Fibroblast of skin of back (primary cell): ENCODE measurements at places on chromosomes 12 and 14.

DNA sequence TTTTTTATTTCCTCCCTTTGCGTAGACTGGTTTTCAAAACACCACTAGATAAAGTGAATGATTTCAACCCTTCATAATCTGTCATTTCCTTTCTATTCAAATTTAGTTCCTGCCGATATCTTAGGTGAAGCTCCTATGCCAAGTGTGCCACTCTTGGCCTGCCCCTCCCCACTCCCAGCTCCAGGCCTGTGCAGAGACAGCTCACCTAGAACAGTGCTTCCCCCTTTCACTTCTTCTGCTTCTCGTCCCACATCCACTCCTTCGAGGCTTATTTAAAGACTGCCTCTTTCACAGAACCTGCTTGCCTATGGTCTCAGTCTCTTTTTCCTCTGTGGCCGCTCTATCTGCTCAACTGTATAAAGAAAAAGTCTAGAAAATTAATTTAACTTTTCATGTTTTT is 473.8 kb downstream of the RAD51B start:
- DNase-seq, result no peak

- peak; percentile 41 for DNase-seq
Observed at GRCh38 chr14:36773558-36773957, 111.9 kb downstream of the PAX9 start.

GRCh38 chr14:100122481-100123223 is 36.8 kb downstream of the DEGS2 start:
- DNase-seq, result no peak

GRCh38 chr14:24167469-24168114 is 4.3 kb upstream of the REC8 start:
- no peak for DNase-seq

GRCh38 chr12:11711651-11712327 is 62.3 kb downstream of the ETV6 start:
- no peak for DNase-seq

GRCh38 chr12:3295646-3296408 is 195.2 kb upstream of the PRMT8 start:
- no peak for DNase-seq

DNA sequence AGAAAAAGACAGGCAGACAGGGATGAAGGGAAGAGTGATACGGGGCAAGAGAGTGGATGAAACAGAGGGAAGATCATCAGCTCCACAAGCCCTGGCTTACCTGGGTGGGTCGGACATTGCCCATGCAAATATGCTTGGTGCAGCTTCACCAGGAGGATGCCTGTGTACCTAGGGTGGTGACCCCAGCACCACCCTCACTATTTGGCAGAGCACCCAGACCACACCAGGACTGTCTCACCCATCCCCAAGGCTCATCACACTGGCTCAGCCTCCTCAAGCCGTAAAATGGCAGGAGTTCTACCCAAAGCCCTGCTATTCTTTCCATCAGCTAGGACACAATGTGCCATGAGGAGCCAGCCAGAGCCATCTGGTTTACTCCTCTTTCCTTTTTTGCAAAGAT is 3.0 kb downstream of the GALNT8 start:
- DNase-seq, result no peak

DNA sequence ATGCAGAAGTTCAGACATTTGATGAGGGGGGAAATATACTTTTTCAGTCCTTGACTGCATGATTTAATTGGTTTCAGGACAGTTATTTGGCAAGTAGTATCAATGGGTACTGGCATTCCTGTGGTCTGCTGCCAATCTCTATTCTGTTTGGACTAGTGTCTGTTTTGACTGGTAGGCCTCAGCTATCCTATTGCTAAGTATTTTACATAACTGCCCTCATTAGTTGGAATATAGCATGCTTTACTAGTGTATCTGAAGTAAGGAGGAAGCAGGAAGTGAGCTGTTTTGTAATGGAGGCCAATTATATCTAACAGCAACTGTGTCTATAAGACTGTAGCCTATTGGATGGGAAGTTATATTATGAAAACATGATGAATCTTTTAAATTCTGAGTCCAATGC is 104.3 kb downstream of the FLRT2 start:
- DNase-seq, result peak; percentile 43

GRCh38 chr12:51087818-51088217 is 4.4 kb upstream of the CSRNP2 start:
- DNase-seq, result no peak

DNA sequence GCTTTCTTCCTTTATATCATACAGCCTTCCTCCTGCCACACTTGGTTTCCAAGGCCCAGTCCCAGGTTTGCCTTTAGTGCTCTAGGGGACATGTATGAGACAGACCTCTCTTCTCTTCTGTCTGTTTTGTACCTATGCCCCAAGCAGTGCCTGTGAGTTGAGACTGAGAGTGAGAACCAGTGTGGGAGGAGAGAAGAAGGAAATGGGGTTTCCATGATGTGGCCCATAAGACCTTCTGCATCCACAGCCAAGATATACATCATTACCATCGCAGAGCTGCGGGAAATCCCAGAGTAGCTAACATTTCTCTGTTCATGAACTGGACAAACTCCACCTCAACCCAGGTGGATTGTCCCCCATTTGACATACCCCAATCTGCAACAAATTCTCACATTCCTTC is 2.8 kb downstream of the TESPA1 start:
- no peak for DNase-seq

DNA sequence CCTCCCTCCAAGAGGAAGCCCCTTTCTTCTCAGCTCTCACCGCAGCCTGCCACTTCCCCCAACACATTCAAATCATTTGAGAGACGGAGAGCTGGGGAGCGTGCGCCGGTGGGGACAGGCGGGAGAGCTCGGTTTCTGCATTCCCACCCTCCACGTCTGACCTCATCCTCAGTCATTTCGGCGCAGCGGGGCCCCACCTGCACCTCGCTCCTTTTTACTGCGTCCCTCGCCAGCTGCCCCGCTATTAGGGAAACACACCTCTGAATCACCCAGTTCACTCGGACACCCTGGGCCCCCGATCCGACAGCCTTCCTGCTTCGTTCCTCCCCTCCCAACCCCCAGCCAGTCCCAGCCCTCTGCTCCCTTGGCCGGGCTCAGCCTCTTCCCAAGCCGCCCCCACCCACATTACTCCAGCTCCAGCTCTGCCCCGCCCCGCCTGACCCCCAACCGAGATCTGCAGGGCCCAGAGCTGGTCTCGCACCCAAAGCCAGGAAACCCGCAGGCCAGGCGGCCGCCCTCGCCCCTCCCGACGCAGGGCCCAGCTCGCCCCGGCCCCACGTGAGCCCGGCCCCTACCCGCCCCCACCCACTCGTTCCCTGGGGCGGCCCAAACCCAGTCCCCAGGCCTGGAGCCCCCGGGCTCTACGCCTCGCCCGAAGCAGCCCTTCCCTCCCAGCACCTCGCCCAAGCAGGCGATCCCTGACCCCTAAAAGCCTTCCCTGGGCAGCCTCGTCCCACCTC is 783 bp downstream of the CORO1C start:
- peak; percentile 87 for DNase-seq

DNA sequence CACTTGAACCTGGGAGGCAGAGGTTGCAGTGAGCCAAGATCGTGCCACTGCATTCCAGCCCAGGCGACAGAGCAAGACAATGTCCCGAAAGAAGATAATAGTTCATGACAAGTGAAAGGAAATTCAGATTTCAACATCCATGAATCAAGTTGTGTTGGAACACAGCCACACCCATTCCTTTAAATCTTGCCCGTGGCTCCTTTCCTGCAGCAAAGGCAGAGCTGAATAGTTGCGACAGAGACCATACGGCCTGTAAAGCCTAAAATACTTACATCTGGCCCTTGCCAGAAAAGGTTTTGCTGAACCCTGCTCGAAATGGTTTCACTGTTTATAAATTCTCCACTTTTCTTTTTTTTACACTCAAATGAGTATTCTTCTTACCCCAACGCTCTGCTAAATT is 17.7 kb upstream of the ITPK1 start:
- no peak for DNase-seq

DNA sequence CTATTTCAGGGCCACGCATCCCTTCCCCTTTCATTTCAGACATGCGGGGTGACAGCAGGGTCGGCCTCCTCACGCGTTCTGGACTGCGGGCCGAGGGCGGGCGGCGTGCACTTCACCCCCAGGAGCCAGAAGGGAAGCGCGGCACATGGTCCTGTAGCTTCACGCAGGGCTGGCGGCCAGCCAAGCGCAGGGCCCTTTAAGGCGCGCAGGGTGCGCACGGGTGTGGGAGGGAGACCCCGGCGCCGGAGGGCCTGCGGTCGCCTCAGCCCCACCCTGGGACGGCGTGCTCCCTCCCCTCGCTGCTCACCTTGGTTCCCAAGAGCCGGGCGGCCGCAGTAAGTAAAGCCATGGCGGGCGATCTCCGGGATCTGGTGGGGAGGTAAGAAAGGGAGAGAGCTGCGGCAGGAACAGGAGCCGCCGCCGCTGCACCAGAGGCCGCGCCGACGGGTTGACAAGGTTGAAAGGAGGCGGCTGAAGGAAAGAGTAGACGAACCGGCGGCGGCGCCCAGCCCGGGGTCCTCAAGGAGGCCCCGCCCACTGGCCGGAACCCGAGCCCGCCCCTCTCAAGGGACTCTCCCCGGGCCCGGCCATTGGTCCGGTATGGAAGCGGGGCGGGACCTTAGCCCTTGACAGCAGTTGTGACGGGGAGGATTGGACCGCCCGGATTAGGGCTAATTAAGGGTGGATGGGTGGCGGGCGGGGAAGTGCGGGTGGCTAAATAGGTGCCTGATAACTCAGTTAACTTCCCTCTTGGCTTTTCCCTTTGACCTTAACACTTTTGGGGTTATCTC is at the start of gene CS:
CS (minus strand) TSS at position 478 of the 791 bp plus-strand sequence; CDS start at position 349, 129 bp downstream.
- peak; percentile 98 for DNase-seq

DNA sequence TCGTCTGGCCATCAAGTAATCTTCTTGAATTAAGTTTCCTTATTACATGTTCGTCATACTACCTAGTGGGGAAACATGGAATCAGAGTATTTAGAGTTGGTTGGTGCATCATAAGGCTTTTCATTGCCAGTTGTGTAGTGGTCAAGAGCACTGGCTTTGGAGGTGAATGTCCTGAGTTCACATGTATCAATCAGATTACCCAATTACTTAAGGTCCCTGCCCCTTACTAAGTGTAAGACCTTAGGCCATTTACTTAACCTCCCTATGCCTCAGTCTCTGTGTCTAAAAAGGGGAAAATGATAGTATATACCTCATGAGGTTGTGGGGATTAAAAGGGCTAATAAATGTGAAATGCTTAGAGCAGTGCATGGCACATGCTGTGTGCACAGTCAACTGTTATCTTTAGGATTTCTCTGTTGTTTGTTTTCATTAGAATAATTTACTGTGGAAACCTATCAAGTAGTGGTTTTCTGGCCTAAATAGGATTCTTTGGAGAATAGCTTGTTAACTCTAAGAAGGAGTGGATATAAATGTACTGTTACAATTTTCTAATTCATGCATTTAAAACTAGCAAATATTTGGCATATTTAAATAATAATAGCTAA is 27.0 kb downstream of the MSRB3 start:
- DNase-seq, result peak; percentile 11

- no peak for DNase-seq
Observed at GRCh38 chr12:113994051-113994450, 27.9 kb upstream of the RBM19 start.
